COR-L47 (cell line): ENCODE measurements at places on chromosomes 5 and 9.

DNA sequence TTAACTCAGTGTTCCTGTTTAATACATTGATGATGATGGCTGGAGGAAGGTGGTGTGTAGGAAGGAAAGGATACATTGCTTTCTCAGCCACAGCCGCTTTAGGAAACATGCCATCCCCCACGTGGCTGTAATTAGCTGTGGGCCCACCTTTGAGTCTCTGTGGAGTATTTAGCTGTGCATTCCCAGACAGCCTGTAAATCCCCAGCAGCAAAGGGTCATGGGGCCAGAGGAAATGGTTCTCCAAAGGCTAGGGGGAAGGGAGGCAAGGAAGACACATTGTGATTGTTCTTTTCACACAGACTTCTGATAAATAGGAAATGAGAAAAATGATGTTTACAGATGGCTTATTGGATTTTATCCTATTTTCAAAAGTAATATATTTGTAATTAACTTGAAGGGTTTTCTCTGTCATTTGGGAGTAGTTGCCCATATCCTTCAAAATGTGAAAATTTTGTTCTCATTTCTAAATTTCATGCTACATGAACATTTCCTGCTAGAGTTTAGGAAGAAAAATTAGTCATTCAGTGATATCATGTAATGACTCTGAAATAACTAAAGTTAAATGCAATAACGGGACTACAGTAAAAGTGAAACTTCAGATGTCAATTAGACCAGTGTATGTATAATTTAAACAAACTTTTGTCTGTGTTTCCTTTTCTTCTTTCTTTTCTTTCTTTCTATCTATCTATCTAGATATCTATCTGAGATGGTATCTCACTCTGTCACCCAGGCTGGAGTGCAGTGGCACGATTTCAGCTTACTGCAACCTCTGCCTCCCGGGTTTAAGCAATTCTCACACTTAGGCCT is 24.3 kb upstream of the F2R start:
- no peak for DNase-seq

DNA sequence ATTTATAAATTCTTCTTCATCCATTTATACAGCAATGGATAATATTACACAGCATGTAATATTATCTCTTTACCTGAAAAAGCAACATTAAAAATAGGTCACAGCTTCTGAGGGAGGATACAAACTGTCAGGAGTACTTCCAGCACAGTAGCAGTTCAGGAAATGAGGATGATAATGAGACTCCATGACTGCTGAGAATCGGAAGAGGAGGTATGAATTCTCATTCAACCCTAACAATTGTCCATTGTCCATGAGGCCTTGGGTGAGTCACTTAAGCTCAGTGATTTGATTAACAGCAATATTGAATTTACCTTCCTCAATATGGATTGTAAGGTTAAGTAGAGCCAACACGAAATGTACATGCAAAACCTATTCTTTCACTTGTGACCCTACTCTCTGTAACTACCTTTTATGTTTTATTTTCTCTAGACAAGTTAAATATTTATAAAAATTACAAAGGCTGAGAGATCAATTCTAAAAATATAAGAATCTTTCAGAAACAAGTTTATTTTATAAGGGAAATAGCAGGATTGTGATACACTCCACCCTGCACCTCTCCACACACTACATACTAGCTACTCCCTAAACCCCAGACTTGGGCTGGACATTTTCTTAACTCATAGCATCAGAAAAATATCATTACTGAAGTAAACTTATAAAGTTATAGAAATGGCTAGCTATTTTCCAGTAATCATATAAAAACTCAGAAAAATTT is 159.1 kb upstream of the ACOT12 start:
- DNase-seq = no peak

DNA sequence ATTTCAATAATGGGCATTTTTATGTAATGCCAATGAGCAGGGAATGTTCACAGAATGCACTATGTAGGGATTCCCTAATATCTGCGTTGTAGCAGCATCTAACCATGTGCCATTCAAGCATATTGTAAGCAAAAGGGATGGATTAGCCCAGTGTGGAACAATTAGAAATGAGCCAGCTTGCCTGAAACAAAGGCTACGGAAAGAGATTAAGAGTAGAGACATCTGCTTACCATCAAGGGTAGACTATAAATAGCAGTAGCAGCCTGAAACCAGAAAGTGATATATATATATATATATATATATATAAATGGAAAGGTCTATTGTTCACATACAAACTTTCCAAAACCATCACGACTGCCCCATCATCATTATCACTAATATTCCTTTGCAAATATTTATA is 31.9 kb upstream of the CEP120 start:
- no peak for DNase-seq

DNA sequence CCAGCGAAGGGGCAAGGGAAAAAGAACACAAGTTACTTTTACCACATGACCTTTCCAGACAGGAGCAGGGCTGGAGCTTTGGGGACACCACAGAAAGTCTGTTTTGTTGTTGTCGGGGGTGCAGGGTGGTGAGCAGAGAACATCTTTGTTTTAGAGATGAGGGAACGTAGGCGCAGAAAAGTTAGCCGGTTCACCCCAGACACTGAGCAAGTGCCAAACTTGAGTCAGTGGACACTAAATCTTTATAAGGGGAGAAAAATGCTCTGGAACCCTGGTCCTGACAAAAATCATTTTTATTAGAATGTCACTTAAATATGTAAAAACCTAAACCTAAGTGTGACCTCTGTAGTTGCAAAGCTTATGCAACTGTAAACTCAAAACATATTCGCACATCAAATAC is 126.4 kb upstream of the GAS1 start:
- no peak for DNase-seq

DNA sequence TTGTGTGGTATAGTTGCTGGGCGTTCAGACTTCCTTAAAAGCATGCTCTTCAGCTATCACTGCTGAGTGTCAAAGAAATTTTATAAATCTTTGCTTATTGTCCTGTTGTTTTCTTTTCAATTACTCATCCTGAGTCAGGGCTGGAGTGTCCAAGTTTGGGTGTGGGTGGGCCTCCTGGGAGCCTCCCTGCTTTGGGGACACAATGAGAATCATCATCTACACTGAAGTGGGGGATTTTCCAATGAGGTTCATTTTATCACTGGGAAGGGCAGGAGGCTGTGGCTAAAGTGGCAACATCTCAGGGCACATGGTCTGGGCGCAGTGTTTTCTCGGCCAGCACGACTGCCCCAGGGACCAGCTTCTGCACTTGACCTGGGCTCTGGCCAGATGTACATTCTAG is 19.5 kb downstream of the GFPT2 start:
- DNase-seq = no peak

DNA sequence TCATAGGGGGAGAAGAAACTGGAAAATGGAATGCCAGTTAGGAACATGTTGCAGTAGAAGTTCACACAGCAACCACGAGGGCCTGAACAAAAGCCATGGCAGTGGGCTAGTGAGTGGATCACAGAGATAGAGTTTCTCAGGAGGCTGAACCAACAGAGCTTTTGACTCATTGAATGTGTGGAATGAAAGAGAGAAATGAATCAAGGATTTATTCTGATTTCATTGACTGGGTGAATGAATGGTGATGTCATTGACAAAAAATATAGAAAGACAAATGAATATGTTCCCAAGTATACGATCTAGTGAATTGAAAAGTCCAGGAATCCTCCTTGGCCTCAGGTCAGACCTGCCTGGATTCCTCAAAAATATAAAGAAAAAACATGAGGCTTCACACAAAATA is 99.2 kb downstream of the ZNF462 start:
- no peak for DNase-seq

DNA sequence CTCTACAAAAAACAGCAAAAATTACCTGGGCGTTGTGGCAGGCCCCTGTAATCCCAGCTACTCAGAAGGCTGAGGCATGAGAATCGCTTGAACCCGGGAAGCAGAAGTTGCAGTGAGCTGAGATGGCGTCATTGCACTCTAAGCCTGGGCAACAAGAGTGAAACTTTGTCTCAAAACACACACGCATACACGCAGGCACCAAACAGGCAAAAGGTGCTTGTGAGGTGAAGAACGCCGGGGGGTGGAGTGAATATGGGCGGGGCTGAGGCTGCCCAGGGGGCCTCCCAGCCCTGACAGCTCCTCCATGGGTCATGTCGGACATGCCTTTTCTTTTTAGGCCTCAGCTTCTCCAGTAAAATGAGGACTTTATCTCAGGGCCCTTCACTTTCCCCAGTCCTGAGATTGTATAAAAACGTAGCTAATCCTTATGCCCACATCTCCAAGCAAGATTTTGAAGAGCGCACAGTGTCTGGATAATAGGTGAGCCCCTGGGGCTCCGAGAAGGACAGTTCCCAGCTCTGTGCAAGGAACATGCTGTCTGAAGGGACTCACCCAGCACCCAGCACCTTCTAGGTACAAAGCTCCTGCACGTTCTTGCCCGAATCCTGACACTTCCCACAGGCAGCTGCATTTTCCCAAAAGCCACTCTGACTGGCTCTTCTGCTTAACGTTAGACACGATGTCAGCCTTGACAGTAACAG is 168.3 kb downstream of the COL23A1 start:
- no peak for DNase-seq

GRCh38 chr9:101480386-101480785 is 44.8 kb upstream of the ALDOB start:
- DNase-seq = no peak
